ENCODE measurements at places on chromosomes 5 and 9.

DNA sequence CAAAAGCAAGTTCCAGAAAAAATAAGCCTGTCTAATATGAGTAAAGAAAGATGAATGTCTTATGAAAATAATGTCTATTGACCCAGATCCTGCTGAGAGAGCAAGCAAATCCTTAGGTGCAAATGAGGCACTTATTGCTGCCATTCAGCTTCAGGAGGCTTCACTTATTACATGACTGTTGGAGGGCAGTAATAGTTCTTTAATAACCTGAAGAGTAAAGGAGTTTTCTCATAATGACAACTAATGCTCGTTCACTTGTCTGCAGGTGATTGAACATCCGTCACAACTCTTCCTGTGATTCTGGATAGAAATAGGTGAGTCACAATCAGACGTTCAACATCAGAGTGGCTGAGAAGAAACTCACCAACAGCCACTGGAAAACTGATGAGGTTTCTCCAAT lies 58.3 kb downstream of the SPOCK1 start:
- no peak for DNase-seq

DNA sequence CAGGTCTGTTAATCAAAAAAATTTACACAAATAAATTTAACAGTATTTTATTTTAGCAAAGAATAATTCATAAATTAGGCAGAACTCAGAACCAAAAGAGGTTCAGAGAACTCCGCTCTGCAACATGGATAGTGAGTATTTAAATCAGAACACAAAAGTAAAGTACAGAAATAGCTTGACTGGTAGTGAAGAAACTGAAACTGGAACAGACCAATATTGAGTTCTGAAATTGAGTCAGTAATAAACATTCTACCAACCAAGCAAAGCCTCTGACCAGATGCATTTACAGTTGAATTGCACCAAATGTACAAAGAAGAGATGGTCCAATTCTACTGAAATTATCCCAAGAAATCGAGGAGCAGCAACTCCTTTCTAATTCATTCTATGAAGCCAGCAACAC lies 1542.8 kb downstream of the EFNA5 start:
- no peak for DNase-seq

DNA sequence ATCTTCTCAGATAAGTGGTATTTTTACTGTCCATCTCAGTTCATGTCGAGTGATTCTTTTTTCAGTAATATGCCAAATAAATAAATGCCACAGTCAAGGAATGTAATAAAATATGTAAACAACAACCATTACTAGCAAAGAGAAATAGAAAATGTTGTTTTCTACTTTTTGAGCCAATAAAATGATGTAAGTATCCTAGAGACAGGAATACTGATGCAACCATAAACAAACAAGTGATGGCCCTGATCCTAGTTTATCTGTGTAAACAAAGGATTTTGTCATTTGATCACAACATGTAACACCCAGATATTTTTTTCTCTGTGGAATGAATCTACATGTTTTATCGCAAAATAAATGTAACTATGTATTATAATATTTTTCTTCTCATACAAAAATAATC lies 1852.8 kb downstream of the EFNA5 start:
- DNase-seq: no peak

- DNase-seq: no peak
These were observed 37.7 kb upstream of the NEURL1B start for GRCh38 chr5:172603251-172603806.
